ENCODE measurements at places on chromosomes 16 and 17. TPM values are rescaled to one million over a fixed set of nuclear protein-coding genes. Genes with fewer than 3 reads are reported as not detected.

GRCh38 chr16:58578642-58579041 is 51.0 kb downstream of the CNOT1 start:
- H3K4me1 ChIP-seq: no peaks in the 10 kb centered on the region
- no peak for DNase-seq
- no peak overlapping the region for H3K4me3 ChIP-seq
- peaks cover 41% of the 10 kb centered on the region for H3K36me3 ChIP-seq
- H3K27me3 ChIP-seq: no peaks in the 10 kb centered on the region
- H3K27ac ChIP-seq: no peak overlapping the region

GRCh38 chr17:6179017-6179416 is 108.8 kb downstream of the WSCD1 start:
- no peaks in the 10 kb centered on the region for H3K27me3 ChIP-seq
- H3K4me3 ChIP-seq: no peak overlapping the region
- DNase-seq: no peak
- no peaks in the 10 kb centered on the region for H3K4me1 ChIP-seq

GRCh38 chr16:23833960-23834685 is 1.7 kb upstream of the PRKCB start:
- no peaks in the 10 kb centered on the region for H3K4me1 ChIP-seq
- H3K27me3 ChIP-seq: peaks cover 24% of the 10 kb centered on the region
- H3K27ac ChIP-seq: no peak overlapping the region
- no peak for DNase-seq

Gene NPIPA3
- total RNA-seq: 1.4 TPM

DNA sequence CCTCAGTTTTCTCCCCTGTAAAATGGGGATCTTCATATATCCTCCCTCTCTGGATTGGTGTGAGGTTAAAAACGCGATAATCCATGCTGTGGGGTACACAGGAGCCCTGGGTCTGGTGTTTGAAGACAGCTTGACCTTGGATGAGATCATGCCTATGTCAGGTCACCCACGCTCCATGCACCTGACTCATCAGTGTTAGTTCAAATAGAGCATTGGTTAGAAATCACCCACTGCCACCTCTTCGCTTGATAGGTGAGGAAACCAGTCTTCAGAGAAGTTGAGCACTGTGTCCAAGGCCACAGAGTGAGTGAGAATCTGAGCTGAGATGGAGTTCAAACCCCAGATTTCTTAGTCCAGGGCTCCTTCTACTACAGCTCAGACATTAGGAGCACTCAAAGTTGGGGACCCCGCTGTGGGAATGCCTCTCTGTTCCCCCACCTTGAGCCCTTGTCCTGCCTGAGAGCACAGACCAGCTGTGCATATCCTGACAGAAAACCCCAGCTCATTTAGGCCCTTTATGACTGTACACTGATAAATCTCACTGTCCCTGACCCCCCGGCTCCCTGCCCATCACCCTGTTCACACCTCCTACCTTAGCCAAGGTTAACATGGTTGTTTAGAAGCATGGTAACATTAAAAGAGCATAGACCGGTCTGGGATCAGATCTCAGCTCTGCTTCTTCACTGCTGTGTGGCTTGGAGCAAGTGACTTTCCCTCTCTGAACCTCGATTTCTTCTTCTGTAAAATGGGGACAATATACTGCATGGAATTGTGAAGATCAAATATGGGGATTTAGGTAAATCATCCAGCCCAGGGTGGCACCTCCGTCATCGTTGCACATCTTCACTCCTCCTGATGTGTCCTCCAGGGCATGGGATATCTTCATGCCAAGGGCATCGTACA is 22.4 kb upstream of the LGALS9 start:
- peak; percentile 39 for DNase-seq
- no peaks in the 10 kb centered on the region for H3K27me3 ChIP-seq
- peaks cover 20% of the 10 kb centered on the region for H3K4me1 ChIP-seq
- H3K4me3 ChIP-seq: no peak overlapping the region
- H3K36me3 ChIP-seq: no peaks in the 10 kb centered on the region
- no peak overlapping the region for H3K27ac ChIP-seq

- no peak overlapping the region for H3K27ac ChIP-seq
- no peak for DNase-seq
- no peak overlapping the region for H3K4me3 ChIP-seq
- H3K4me1 ChIP-seq: peaks cover 11% of the 10 kb centered on the region
These were observed 6.2 kb downstream of the COL1A1 start for GRCh38 chr17:50194934-50195865.

Gene HOXB1
- total RNA-seq: not detected

DNA sequence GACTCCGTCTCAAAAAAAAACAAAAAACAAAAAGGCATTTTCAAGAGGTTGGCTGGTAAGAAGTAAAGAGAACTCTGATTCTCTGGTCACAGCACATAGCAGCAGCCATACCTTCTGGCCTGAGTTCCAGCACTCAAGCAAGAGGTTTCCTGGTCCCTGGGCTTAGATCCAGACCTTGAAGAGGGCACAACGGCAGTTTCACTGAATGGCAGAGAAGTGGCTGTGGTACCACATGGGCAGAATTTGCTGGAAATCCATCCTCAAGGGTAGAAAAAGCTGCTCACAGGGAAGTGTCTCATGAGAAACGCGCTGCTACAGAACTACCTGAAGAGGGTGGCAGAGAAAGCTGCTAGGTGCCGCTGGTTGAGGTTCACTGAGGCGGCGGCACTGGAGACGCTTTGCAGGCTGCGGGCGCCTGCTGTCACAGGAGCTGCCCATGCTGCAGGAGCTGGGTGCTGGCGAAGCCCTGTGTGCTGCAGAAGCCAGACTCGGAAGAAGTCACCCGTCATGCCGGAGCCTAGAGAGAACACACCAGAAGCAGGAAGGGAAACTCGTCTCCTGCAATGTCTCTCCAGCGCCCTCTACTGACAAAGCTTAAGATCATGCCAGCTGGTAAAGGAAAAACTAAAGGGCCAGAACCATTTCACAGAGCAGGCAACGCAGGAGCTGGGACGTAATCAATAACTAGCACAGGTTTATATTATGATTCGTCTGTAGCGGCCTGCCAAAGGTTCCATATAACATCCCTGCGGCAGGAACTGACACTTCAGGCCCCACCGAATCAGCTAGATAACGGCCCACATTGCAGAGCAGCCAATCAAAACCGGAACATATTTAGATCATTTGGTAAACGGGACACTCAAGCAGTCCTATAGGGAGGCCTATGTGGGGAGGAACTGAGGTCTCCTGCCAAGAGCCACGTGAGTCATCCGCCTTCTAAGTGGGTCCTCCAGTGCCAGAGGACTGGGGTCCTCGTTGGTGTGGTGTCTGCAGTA is 5.4 kb upstream of the ZNF213 start:
- no peaks in the 10 kb centered on the region for H3K27me3 ChIP-seq
- peak; percentile 74 for DNase-seq
- no peaks in the 10 kb centered on the region for H3K4me1 ChIP-seq
- H3K36me3 ChIP-seq: peaks cover 3% of the 10 kb centered on the region

GRCh38 chr17:12118617-12119016 is 97.9 kb downstream of the MAP2K4 start:
- H3K4me3 ChIP-seq: no peak overlapping the region
- H3K36me3 ChIP-seq: peaks cover 27% of the 10 kb centered on the region
- peaks cover 21% of the 10 kb centered on the region for H3K4me1 ChIP-seq
- H3K27ac ChIP-seq: no peak overlapping the region

All from PC-3 (cell line).